ENCODE measurements at places on chromosomes 5 and 9.
A peak's percentile ranks its signal among the peaks of the same experiment; 100 is the strongest.

GRCh38 chr5:99019254-99019653, 90.4 kb upstream of the CHD1 start:
- DNase-seq = no peak

GRCh38 chr5:175107028-175107588, 336.9 kb downstream of the DRD1 start:
- no peak for DNase-seq

GRCh38 chr9:2838371-2839000, 5.4 kb downstream of the PUM3 start:
- DNase-seq = peak; percentile 84

GRCh38 chr9:115225459-115226116, 107.6 kb upstream of the TNC start:
- no peak for DNase-seq

GRCh38 chr9:119792242-119792641, 423.0 kb upstream of the BRINP1 start:
- no peak for DNase-seq

GRCh38 chr5:154157483-154158378, 32.8 kb upstream of the GALNT10 start:
- no peak for DNase-seq

DNA sequence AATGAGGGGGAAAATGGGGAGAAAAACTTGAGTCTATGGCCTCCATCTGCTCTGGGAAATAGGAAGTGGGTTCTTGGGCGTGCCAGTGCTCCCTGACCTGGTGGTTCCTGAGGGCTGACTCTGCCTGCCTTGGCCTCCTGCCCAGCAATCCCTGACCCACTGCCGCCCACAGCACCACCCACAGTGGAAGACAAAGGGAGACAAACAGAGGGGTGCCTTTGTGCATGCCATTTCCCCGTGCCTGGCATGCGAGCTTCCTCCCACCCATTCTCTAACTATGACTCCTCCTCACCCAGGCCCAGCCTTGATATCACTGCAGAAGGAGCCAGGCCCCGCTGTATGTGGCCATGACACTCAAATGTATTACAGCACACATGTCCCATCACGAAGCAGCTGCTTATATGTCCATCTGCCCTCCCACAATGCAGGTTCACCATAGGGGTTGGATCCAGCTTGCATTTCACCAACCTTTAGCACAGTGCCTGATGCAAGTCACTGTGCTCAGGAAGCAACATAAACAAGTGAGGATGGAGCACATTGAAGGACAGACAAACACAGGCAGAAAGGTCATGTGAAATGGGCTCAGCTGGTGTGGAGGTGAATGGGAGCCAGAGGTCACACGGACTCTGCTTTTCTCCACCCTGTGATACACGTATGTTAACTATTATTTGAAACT, 84.4 kb downstream of the ADRB2 start:
- no peak for DNase-seq

DNA sequence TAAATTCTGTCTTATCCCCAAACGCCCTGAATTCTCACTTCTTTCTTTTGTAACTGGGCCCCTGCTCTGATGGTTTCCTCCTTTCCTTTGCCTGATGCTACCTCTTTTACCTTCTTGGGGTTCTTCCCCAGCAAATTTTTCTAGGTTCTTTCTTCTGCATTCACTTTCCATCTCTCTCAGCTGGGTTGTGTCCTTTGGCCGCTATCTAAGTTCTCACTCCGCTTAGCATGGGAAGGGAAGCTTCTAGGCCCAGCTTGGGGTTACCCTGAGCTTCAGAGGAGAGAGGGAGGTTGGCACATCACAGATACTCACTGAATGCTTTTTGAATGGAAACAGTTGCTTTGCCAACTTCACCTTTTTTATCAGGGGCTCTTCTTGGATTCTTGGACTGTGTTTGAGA, 17.0 kb downstream of the PALM2AKAP2 start:
- no peak for DNase-seq

DNA sequence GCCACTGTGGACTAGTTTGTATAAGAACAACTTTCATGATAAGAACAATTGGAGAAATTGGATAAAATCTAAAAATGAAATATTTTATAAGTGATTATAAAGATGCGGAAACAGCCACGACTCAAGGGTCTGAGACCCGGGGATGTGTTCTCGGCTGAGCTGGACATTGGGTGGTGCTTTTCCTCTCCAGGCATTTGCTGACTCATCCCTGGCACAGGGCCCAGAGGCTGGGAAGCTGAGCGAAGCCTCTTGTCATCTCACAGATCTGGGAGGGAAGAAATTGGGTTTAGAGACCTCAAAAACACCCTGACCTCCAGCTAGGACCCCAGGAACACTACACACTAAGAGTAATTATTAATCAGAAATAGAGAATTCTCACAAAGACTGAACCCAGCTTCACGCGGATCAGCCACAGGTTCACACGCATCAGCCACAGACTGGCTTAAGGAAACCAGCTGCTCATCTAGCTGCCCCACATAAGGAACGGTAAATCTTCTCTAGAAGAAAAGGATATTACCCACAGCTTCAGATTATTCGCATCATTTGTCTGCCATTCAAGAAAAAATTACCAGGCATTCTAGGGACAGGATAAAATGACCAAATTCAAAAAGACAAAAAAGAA, 2.8 kb upstream of the OR2V1 start:
- no peak for DNase-seq

- no peak for DNase-seq
Observed at GRCh38 chr9:36401897-36402480, 1.9 kb upstream of the RNF38 start.

GRCh38 chr5:114581136-114581535, 219.3 kb downstream of the KCNN2 start:
- DNase-seq = no peak

- DNase-seq = no peak
Observed at GRCh38 chr5:168941901-168942300, 359.0 kb downstream of the SLIT3 start.

DNA sequence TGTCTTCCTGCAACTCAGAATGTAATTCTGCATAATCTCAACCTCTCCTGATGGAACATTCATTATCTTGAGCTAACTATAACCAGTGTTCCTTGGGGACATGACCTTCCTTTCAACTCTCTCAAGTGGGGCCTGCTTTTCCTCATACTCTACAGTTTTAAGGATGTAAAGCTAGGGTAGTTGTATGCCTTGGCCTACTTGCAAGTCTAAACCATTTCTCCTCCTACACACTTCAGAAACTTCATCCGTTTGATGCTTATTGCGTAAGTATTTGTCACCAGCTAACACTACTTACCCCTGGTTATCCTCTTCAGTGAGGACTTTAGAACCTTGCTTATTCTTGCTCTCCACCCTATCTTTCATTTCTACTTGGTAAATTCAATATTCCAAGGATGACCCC, 548.9 kb downstream of the HINT1 start:
- no peak for DNase-seq
